Activated CD4-positive, alpha-beta T cell treated with anti-CD3 and anti-CD28 coated beads, Interleukin-2, amount 10 ng/mL, durations not matched to agents 7 days and 5 days (primary cell): ENCODE measurements at places on chromosomes 7 and 10. TPM values are rescaled to one million over a fixed set of nuclear protein-coding genes. Genes with fewer than 3 reads are reported as not detected.

Gene NODAL
- not detected for total RNA-seq

Gene PDLIM1
- 17.4 TPM for total RNA-seq

Gene LRRD1
- not detected for total RNA-seq

Gene DYNC1I1
- total RNA-seq, result not detected

Gene TFR2
- 7.3 TPM for total RNA-seq

Gene NACAD
- total RNA-seq, result not detected

Gene AKR1C4
- total RNA-seq, result not detected

Gene AFAP1L2
- total RNA-seq, result 1.1 TPM

Gene NEUROG3
- not detected for total RNA-seq

DNA sequence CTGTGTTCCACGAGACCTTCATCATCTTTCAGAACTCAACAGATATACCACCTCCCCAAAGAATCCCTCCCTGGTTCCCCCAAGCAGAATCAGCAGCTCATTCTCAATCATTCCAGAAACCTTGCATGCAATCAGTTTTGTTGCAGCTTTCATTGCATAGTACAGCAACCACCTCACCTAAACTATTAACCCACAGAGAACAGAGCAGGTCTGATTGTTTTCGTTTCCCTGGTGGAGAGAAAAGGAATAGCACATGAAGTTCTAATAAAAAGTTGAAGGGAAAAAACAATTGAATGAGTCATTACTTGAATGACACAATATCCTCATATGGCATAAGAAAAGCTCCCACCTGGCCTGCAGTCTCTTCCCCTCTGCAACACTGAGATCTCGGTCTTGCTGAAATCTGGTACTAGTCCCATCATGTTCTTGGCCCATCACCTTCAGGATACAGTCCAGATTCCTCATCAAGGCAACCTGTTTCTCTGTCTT, 147.1 kb upstream of the GDF10 start:
- H3K27ac ChIP-seq, result no peak overlapping the region
- H3K27me3 ChIP-seq, result peaks cover 5% of the 10 kb centered on the region
- H3K4me1 ChIP-seq, result peaks cover 2% of the 10 kb centered on the region

DNA sequence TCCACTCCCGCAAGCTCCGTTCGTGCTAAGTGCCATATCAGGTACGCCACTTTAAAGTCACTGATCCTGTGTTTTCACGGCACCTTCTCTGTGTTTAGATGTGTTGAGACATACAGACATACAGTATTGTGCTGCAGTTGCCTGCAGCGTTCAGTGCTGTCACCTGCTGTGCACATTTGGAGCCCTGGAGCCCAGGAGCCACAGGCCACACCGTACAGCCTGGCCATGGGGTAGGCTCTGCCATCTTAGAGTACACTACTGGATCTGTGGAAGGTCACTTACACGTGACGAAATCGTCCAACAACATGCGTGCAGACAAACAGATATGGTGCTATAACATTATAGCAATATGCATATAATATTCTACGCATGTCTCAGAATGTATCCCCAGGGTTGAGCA, 111.3 kb downstream of the ELFN1 start:
- DNase-seq, result no peak
- H3K27ac ChIP-seq, result no peak overlapping the region
- H3K27me3 ChIP-seq, result peaks cover 11% of the 10 kb centered on the region
- H3K4me3 ChIP-seq, result no peak overlapping the region
- H3K4me1 ChIP-seq, result no peaks in the 10 kb centered on the region

DNA sequence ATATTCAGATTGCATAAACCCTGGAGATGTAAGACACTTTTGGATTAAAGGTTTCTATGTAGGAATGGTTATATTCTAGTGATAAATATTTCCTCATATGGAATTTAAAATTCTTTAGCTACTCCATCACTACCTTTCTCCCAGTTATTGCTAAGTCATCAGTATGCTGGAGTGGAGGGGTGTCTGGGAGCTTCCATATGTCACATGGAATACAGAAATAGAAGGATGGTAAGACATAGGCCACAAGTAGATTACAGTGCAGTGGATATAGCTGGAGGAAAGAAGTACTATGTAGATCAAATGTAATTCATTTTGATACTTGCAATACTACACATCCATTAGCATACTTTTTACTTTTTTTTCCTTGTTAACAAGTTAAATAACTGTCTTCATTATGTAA, 428.4 kb downstream of the ARL4A start:
- H3K27ac ChIP-seq, result no peak overlapping the region
- H3K27me3 ChIP-seq, result no peaks in the 10 kb centered on the region
- no peak for DNase-seq
- H3K36me3 ChIP-seq, result no peaks in the 10 kb centered on the region
- no peaks in the 10 kb centered on the region for H3K4me1 ChIP-seq

- no peak overlapping the region for H3K27ac ChIP-seq
- H3K4me3 ChIP-seq, result no peak overlapping the region
- H3K27me3 ChIP-seq, result peaks cover 4% of the 10 kb centered on the region
- no peak for DNase-seq
- H3K36me3 ChIP-seq, result no peaks in the 10 kb centered on the region
These were observed 11.2 kb downstream of the COL17A1 start for GRCh38 chr10:104074505-104074904.

DNA sequence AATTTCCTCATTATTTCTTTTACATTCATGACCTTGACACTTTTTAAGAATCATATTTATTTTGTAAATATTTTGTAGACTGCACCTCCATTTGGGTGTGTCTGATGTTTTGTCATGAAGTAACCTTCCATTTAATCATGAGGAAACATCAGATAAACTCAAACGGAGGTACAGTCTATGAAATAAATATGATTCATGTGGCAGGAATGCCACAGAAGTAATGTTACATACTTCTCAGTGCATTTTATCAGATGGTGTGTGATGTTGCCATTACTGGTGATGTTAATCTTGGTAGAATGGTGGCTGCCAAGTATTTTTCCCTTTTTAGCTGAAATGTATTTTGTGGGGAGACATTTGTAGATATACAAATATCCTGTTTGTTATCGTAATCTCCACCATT, 64.9 kb downstream of the ZNF37A start:
- no peak for DNase-seq
- H3K4me1 ChIP-seq, result no peaks in the 10 kb centered on the region
- H3K36me3 ChIP-seq, result no peaks in the 10 kb centered on the region
- H3K27ac ChIP-seq, result no peak overlapping the region
- H3K4me3 ChIP-seq, result no peak overlapping the region

GRCh38 chr10:76089556-76090180, 658.2 kb downstream of the LRMDA start:
- no peaks in the 10 kb centered on the region for H3K4me1 ChIP-seq
- H3K4me3 ChIP-seq, result no peak overlapping the region
- no peaks in the 10 kb centered on the region for H3K36me3 ChIP-seq
- no peaks in the 10 kb centered on the region for H3K27me3 ChIP-seq
- DNase-seq, result no peak

DNA sequence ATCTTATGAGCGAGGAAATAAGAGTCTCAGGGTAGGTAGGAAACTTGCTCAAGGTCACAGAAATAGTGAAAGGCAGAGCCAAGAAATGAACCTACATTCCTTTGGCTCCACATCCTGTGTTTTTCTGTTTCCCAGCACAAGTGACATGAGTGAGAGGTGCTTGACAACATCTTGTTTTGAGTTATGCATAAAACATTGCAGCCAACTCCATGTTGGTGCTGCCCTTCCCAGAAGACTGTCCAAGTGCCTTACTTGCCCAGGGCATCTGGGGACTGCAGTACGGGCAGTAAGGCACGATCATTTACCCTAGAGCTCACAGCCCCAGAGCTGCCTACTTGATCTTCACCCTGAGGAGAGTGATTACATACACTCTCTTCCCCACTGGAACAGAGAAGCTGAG, 148.8 kb downstream of the NOC3L start:
- DNase-seq, result no peak
- no peak overlapping the region for H3K27ac ChIP-seq
- no peak overlapping the region for H3K4me3 ChIP-seq

DNA sequence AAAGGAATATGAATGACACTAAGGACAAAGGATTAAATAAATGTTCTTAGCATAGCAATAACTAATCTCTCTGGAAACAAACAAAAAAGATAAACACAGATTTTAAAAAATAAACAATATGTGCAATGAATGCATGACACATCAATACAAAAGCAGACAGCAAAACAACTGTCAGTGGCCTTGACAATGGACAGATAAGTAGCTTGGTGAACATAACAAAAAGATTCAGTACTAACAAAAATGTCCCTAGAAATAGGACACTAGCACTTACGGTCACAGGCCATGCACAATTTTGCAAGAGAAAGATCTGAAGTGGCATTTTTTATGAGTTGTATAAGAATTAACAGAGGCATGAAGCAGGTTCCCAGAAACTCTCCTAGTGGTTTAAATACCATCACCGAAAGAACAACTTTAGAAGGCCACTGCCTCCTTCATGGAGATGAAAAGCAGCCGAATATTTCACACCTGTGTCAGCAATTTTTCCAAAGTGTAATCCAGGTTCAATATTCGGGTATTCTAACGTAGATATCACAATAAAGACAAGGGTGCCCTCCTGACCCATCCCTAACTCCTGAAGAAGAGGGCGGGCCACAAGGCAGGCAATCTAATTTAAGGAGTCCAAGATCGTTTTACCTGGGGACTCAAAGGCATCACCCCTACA, 231.3 kb upstream of the MKLN1 start:
- no peak overlapping the region for H3K4me3 ChIP-seq
- H3K27me3 ChIP-seq, result no peaks in the 10 kb centered on the region
- DNase-seq, result no peak

- H3K27me3 ChIP-seq, result peaks cover 6% of the 10 kb centered on the region
- no peaks in the 10 kb centered on the region for H3K36me3 ChIP-seq
- H3K4me1 ChIP-seq, result no peaks in the 10 kb centered on the region
- no peak overlapping the region for H3K27ac ChIP-seq
- H3K4me3 ChIP-seq, result no peak overlapping the region
These were observed 22.2 kb upstream of the CCDC3 start for GRCh38 chr10:13023754-13024153.

- no peak for DNase-seq
- H3K27me3 ChIP-seq, result peaks cover 78% of the 10 kb centered on the region
- H3K36me3 ChIP-seq, result peaks cover 2% of the 10 kb centered on the region
- no peak overlapping the region for H3K27ac ChIP-seq
- peaks cover 31% of the 10 kb centered on the region for H3K4me1 ChIP-seq
- H3K4me3 ChIP-seq, result no peak overlapping the region
These were observed 3.3 kb upstream of the MEST start for GRCh38 chr7:130488392-130489139.

- H3K4me3 ChIP-seq, result no peak overlapping the region
- DNase-seq, result no peak
- no peaks in the 10 kb centered on the region for H3K4me1 ChIP-seq
- H3K27me3 ChIP-seq, result peaks cover 5% of the 10 kb centered on the region
- H3K36me3 ChIP-seq, result no peaks in the 10 kb centered on the region
- no peak overlapping the region for H3K27ac ChIP-seq
These were observed 49.4 kb upstream of the MSRB2 start for GRCh38 chr10:23046027-23046426.

DNA sequence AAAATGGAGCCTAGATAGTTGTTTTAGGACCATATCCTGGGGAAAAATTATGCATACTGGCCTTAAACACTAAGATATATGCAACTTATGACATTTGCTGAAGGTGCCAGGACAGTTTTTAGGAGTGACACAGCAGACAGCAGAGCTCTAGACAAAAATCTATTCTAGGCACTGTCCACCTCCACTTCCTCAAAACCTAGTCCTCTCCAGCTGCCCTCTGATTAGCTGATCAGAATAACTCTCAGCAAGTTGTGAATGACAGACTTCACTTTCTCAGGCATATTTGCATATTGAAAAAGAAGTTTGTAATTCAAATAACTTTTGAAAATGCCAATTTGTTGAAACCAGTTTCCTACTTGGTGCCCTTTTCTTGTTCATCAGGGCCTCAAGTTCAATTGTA, 152.3 kb upstream of the STEAP4 start:
- DNase-seq, result no peak
- no peaks in the 10 kb centered on the region for H3K36me3 ChIP-seq
- no peak overlapping the region for H3K4me3 ChIP-seq

GRCh38 chr7:79340212-79340611, 113.3 kb downstream of the MAGI2 start:
- H3K27ac ChIP-seq, result no peak overlapping the region
- no peak overlapping the region for H3K4me3 ChIP-seq
- no peaks in the 10 kb centered on the region for H3K36me3 ChIP-seq
- H3K4me1 ChIP-seq, result no peaks in the 10 kb centered on the region
- DNase-seq, result no peak

DNA sequence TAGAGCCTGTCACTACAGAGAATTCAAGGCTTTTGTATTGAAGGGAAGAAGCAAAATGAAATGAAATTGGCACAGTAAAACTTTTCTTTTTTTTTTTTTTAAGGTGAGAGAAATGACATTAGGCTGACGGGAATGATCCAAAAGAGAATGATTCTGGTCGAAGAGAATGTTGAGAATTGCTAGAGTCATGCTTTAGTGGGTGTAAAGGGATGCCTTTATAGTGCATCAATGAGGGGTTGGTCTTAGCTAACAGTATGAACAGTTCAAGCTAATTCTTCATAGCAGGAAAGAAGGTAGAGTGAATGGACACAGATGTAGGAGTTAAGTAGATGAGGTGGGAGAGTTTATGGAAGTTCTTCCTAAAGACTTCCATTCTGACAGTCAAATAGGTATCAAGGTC, 32.3 kb upstream of the LSM8 start:
- peaks cover 26% of the 10 kb centered on the region for H3K27me3 ChIP-seq
- no peak for DNase-seq
- H3K36me3 ChIP-seq, result no peaks in the 10 kb centered on the region
- no peaks in the 10 kb centered on the region for H3K4me1 ChIP-seq
- H3K27ac ChIP-seq, result no peak overlapping the region

- H3K36me3 ChIP-seq, result peaks cover 7% of the 10 kb centered on the region
- no peaks in the 10 kb centered on the region for H3K27me3 ChIP-seq
- DNase-seq, result no peak
- H3K27ac ChIP-seq, result no peak overlapping the region
- H3K4me1 ChIP-seq, result peaks cover 38% of the 10 kb centered on the region
These were observed 2.0 kb upstream of the ARPC1B start for GRCh38 chr7:99372275-99373090.

DNA sequence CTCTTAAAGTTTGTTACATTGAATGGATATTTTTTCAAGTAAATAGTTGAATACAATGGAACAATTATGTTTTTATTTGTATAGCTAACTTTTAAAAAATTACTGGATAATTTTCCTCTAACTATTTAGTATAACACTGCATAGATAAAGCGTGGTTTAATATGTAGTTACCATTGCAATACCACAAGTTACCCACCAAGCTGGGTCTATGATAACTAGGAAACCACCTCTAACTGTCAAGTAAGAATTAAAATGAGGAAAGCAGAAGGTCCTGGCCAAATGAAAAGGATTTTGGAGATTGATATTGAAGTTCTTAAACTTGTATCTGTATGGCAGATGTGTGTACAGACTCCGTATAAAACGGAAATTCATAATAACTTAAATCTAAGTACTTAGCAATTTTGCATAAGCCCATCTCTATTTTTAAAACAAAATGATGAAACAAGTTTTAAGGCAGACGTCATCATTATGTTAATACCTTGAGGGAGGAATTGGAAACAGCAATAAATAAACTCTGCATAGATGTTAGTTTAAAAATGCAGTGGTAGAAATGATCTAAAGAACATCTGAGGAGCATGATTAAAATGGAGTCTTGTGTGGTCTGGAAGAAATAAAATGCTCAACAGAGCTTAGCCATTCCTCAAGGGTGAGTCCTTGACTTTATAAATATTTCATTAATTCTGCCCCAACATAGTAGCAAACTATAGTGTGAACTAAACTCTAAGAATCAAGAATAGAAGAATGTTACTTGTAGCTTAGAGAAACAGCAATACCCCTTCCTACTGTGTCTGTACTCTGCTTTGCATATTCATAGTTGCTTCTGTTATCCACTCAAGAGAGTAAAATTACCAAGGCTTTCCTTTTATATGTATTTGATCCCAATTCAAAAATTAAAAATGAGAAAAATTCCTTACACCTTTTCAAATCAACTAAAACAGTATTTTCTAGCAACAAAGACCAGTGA, 206.4 kb upstream of the FERD3L start:
- no peaks in the 10 kb centered on the region for H3K4me1 ChIP-seq
- H3K27me3 ChIP-seq, result no peaks in the 10 kb centered on the region
- no peak overlapping the region for H3K27ac ChIP-seq
- no peak for DNase-seq
- no peaks in the 10 kb centered on the region for H3K36me3 ChIP-seq
